Body of pancreas (tissue), 4 donors: ENCODE measurements at places on chromosomes 4 and X. TPM values are rescaled to one million over a fixed set of nuclear protein-coding genes. Genes with fewer than 3 reads are reported as not detected.

- peak; percentile 62 for DNase-seq
These were observed at the start of gene ZIC3 for GRCh38 chrX:137565921-137566745. Gene ZIC3 (plus strand): TSS chrX:137566127. CDS start chrX:137566692, 565 bp downstream.

DNA sequence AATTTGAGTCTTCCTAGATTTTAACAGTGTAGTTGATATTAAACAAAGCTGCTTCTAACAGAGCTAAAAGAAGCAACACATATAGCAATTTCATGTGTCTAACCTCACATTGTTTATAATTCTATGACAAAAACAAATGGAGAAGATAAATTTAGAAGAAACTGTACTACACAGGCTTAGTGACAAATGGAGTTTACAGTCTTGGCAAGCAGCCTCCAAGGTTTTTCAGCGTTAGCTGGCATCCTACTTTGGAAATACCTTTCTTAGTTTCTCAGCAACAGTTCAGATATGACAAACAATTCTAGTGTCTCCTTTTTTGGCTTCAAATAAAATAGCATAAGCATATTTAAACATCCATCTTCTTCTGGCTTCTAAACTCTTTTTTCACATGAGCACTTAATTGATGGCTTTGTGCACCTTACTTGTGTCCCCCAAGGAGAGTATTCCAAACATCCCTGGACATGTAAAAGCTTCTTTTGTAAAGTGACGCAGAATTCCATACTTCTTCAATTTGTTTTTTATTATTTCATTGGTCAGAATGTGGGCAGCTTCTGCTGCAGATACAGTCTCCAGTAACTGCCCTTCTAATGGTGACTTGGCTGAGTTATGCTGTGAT, 249.8 kb downstream of the ANTXR2 start:
- DNase-seq: no peak

DNA sequence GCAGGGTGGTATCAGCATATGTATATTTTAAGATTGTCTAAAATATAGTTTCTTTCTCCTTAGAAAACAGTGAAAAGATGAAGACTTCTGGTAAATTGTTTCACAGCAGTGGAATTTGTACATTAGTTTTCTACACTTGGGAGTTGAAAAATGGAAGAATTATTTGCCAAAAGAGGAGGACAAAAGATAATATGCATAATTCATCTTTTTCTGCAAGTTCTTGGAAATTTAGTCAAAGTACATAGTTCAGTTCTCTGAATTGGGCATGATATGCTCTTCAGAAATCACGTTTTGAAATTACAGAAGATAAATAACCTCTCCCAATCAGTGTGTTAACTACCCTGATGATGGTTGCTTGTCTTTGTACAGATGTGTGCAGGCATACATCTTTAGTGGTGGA, 47.0 kb downstream of the RBPJ start:
- no peak for DNase-seq

Gene FGD1
- total RNA-seq: 2.3 TPM
